ENCODE measurements at places on chromosomes 12 and 14. TPM values are rescaled to one million over a fixed set of nuclear protein-coding genes. Genes with fewer than 3 reads are reported as not detected.

Gene NRIP2
- polyA plus RNA-seq, result 0.71 TPM

Gene BBOF1
- polyA plus RNA-seq, result 4.0 TPM

Gene KLRK1
- polyA plus RNA-seq, result 731 TPM

Gene CCDC60
- not detected for polyA plus RNA-seq

Gene ADAMTS20
- not detected for polyA plus RNA-seq

Gene RTL1
- polyA plus RNA-seq, result not detected

Gene APOLD1
- polyA plus RNA-seq, result 0.34 TPM

Gene LYZ
- 17.8 TPM for polyA plus RNA-seq

Gene FZD10
- not detected for polyA plus RNA-seq

Gene TRHDE
- polyA plus RNA-seq, result not detected

Gene DACT1
- polyA plus RNA-seq, result not detected

Gene FGF6
- polyA plus RNA-seq, result not detected

Gene CCDC184
- polyA plus RNA-seq, result 0.23 TPM

Gene PDE6H
- polyA plus RNA-seq, result not detected
